ENCODE measurements at places on chromosomes 12 and 14. TPM values are rescaled to one million over a fixed set of nuclear protein-coding genes. Genes with fewer than 3 reads are reported as not detected.

The NDRG2 gene
- polyA plus RNA-seq, result 870 TPM

The C12orf54 gene
- not detected for polyA plus RNA-seq

- no peak for DNase-seq
Measured at GRCh38 chr12:17204289-17205054, 598.5 kb upstream of the LMO3 start.

The MOK gene
- 7.6 TPM for polyA plus RNA-seq

DNA sequence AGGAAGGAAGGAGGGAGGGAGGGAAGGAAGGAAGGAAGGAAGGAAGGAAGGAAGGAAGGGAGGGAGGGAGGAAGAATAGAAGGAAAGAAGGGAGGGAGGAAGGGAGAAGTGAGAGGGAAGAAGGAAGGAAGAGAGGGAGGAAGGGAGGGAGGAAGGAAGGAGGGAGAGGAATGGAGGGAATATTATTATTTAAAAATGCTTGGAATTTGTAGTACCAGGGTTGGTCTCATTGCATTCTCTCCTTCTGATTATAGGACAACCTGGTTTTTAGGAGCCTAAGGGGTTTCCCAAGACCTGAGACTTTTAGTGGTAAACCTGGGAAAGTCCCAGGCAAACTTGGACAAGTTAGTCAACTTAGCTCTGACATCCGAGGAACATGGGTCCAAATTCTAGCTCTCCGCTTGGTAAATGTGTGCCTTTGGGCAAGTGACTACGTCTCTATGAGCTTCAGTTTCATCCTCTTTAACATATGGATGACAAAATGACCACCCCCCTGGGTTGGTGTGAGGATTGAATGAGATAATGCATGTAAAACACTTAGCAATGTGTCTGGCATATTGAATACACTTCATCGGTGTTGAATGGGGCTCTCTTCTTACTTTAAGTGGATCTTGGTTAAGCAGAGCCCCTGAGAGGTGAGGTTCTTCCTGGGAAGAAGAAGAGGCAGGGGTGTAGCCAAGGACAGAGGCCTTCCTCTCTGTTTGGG, 690.7 kb upstream of the TBX3 start:
- DNase-seq, result no peak

The CABP1 gene
- 103 TPM for polyA plus RNA-seq

- DNase-seq, result peak; percentile 78
Measured at GRCh38 chr12:128684352-128684751, 139.4 kb downstream of the SLC15A4 start.

The SIX6 gene
- polyA plus RNA-seq, result 5.2 TPM

GRCh38 chr12:90246688-90247087, 538.0 kb upstream of the ATP2B1 start:
- no peak for DNase-seq

The WNT5B gene
- 4.1 TPM for polyA plus RNA-seq

GRCh38 chr12:109173443-109174240, 57.3 kb downstream of the ACACB start:
- no peak for DNase-seq

GRCh38 chr14:97942921-97943320, 1145.7 kb downstream of the VRK1 start:
- DNase-seq, result no peak

The TRPV4 gene
- 0.14 TPM for polyA plus RNA-seq

DNA sequence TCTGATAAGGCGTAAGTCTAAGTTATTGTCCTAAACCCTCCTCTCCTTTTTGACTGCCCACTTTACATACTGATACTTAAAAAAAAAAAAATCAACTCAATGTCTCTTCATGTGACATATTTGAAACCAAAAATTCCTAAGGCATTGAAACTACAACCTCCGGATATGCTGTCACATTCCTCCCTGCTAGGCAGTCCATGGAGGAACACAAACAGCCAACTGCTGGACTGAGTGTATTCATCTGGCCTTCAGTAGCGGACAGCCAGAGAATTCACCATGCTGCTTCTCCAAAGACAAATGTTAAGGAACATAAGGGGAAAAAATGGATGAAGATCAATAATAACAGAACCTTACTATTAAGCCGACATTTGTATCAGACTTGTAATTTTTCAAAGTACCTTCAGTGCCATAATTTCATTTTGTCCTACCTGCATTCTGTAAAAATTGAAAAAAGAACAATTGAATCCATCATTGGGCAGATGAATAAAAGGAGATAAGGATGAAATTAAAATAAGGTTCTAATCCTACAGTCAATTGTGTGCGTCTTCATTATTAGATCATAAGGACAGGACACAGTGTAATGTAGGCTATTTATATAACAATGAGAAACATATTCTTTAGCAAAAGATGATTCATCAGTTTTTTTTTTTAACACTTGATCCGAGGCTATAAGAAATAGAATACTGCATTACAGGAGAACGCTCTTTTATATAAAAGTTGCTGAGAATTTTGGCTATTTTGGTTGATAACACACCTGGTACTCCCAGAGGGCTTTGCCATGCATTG, 12.2 kb downstream of the RERG start:
- DNase-seq, result no peak

The FGD4 gene
- 1.6 TPM for polyA plus RNA-seq

GRCh38 chr14:89227496-89227836, 189.6 kb downstream of the FOXN3 start:
- DNase-seq, result no peak

- DNase-seq, result no peak
Measured at GRCh38 chr12:5593086-5593485, 161.2 kb downstream of the NTF3 start.

The DCN gene
- polyA plus RNA-seq, result 55.4 TPM

GRCh38 chr14:36818794-36819384, 157.2 kb downstream of the PAX9 start:
- no peak for DNase-seq

DNA sequence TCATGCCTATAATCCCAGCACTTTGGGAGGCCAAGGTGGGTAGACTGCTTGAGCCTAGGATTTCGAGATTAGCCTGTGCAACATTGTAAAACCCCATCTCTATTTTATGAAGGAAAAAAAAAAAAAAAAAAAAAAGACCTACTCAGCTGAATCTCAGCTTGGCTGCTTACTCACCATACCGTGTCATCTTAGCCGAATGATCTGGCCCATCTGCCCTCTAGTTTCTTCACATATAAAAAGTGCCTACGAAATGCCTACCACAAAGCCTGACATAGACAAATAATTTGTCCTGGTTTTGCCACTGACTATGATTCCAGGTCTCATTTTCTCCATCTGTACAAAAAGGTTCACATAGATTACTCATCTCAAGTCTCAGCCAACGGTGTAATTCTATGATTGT, 10.1 kb downstream of the DIABLO start:
- DNase-seq, result no peak

DNA sequence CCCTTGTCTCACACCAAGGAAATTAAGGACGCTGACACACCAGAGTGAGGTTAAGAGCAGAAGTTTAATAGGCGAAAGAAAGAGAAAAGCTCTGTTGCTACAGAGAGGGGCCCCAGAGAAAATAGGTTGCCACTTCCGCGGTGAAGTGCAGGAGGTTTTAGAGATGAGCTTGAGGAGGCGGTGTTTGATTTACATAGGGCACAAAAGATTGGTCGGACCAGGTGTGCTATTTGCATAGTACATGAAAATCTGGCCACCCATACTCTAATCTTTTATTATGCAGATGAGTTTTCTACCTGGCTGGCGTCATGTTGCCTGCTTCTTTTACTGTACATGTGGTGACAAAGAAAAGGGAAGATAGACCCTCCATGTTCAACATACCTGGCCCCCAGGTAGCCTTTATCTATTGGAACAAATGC, 23.3 kb upstream of the MYF6 start:
- no peak for DNase-seq

The SLCO1C1 gene
- 5.6 TPM for polyA plus RNA-seq

The FGF23 gene
- polyA plus RNA-seq, result not detected

DNA sequence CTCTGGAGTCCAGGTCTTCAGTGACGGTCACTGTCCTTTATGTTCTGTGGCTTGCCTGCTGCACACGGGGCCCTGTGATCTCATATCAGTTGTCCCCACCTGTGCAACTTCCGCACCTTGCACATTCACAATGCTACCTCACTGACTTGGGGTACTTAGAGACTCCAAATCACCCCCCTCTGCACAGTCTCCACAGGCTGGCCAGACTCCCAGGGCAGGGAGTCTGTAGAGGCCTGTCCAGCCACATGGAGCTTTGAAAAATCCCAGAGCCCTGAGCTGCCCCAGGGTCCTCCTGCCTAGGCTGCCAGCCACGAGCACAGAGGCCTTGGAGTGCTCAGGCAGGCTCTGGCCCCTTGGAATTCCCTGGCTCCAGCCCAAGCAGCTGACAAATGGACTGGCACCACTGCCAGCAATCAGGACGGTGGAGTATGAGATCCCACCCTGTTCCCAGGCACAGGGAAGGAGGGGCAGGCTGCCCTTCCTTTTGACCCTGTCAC, 26.4 kb downstream of the CMKLR1 start:
- DNase-seq, result peak; percentile 50

The KLHL28 gene
- 3.5 TPM for polyA plus RNA-seq

The ITGB7 gene
- polyA plus RNA-seq, result 0.39 TPM

Data from brain (organoid and tissue), 16 donors.